ENCODE measurements at places on chromosomes 6 and 20.

DNA sequence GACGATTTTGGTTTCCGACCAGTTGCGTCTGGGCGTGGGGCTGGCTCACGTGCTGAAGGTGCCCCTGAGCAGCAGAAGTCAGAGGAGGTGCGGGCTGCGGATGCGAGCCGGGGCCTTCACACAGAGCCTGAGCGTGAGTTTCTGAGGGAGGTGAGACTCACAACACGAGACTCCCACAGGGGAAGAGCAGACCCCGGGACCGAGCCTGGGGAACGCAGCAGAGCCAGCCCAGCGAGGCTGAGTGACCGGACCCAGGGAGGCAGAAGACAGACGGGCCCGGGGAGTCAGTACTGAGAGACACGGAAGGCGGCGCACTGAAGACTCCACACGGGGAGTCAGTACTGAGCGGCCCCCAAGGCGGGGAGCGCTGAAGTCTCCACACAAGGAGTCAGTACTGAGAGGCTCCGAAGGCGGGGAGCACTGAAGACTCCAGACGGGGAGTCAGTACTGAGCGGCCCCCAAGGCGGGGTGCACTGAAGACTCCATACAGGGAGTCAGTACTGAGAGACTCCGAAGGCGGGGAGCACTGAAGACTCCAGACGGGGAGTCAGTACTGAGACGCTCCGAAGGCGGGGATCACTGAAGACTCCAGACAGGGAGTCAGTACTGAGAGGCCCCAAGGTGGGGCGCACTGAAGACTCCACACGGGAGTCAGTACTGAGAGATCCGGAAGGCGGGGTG, 77.8 kb downstream of the DLL1 start:
- no peak for DNase-seq

DNA sequence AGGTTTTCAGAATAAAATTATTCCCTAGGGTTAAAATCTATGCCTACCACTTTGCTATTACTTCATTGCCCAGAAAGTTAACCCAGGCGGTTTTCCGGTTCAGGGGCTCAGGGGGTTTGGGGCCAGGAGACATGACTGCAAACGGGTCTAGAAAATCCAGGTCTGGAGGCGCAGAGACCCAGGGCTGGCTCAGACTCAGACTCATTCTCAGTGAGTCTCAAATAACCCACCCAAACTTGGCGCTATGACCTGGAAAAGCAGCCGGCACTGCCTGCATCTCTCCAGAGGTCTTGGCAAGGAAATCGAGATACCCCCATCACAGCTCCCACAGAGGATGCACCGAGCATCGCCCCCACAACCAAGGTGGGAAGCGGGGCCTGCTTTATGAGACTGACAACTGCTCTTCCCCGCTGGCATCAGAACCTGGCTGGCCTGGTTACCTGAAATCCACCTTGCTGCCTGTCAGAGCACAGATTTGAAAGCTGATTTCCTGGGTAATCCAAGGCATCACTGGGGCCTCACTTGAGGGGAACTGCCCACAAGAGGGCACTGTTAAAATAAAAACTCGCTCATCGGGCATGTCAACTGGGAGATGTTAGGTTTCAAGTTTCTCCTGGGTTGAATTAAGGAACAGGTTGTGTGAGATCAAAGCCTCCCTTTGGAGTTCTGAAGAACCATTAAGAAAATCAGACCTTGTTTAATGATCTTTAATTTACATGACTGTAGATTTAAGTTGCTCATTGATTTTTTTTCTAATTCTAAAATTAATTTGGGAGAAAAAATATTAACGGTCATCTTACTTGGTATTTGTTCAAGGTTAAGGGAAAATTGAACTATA, 55.1 kb downstream of the KIF16B start:
- DNase-seq: peak; percentile 25

GRCh38 chr6:45231660-45232059, 96.5 kb upstream of the RUNX2 start:
- DNase-seq: no peak

- peak; percentile 21 for DNase-seq
Measured at GRCh38 chr6:33696548-33697518, 14.7 kb downstream of the UQCC2 start.

- DNase-seq: no peak
Measured at GRCh38 chr6:158344534-158344933, 32.3 kb downstream of the TULP4 start.

- no peak for DNase-seq
Measured at GRCh38 chr20:50251992-50252511, 61.4 kb downstream of the CEBPB start.

GRCh38 chr6:2514965-2515543, 235.7 kb downstream of the MYLK4 start:
- DNase-seq: no peak

- DNase-seq: no peak
Measured at GRCh38 chr20:48310305-48310704, 517.5 kb downstream of the PREX1 start.

DNA sequence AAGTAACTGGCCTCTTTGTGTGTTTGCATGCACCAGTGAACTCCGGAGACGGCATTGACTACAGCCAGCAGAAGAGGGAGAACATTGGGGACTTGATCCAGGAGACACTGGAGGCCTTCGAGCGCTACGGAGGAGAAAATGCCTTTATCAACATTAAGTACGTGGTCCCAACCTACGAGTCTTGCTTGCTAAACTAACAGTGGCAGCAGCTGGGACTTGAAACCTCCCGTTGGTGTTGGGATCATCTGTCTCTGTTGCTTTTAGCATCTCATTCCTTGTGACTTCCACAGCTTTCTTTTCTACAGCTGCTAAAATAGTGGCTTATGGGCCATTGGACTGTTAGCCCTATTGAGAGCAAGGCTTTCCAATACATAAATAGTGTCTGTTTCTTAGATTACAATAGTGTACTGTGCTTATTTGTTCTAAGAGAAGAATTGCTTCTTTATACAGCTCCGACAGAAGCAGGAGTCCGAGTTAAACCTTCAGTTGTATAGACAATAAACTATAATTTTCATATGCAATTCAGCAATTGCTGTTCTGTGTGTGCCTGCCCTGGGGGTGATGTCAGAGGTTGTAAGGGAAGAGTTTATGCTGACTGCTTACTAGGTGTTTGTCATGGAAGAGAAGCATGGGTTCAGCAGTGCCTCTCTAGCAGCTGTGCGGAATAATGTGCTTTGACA, 99.6 kb upstream of the QKI start:
- DNase-seq: no peak

- no peak for DNase-seq
Measured at GRCh38 chr6:170093658-170094596, 197.0 kb downstream of the DLL1 start.

DNA sequence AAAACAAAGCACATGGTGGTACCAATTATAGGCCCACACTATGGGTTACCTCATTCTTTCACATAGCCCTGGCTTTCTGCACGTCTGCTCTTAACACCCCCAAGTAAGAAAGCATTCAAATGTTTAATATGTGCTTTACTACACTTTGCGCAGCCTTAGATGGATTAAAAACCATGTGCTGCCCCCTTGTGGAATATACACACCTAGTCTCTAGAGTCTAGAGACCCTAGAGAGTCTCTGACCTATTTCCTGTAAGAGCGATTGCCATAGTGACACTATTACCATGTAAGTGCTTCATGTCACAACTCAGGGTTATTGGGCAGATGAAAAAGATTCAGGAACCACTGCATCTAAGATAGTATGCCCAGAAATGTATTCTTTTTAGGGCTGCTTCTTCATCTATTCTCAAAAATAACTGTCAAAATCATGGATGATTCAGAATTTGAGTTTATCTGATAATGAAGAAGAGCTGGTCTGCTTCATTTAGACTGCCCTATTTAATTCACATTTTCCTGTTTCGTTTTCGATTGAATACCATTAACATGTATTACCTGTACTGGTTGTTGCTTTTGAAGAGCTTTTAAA, 186.3 kb downstream of the ADGB start:
- DNase-seq: no peak

GRCh38 chr20:15220778-15221565, 883.6 kb upstream of the FLRT3 start:
- DNase-seq: no peak

- DNase-seq: no peak
Measured at GRCh38 chr6:131868836-131869235, 61.0 kb downstream of the ENPP1 start.

DNA sequence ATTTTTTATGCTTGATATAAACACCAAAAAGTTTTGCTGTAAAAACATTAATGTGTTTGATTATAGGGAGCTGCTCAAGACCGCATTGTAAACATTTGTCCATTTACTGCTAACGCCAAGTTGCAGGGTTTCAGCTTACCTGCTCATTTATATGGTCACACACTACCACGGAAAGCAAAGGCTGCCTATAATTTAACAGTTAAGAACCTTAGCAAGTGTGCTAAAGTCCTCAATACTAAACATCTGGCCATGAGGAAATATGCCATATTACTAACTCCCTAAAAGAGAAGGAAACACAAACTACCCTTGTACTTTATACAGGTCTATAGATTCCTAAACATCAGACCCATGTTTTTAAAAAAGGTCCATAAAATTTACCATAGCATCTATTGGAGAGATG, 129.5 kb downstream of the ASCC3 start:
- DNase-seq: no peak
